Caki2 (cell line): ENCODE measurements at places on chromosomes 5 and 9. TPM values are rescaled to one million over a fixed set of nuclear protein-coding genes. Genes with fewer than 3 reads are reported as not detected.

DNA sequence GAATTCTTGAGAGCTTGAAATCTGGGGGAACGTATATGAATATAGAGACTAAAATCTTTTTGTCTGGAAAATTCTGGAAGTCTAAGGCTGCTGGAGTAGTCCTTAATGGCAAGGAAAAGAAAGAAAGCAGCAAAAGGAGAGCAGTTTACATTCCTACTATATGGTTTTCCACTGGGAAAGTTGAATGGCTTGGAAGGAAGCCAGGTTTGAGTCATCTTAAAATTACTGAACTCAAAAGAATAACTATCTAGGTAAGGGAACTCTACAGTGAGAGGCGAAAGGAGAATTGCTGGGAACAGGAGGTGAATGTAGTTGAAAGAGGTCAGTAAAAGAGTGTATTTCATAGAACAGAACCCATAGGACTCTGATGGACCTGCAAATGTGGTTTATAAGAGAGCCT lies 258.1 kb upstream of the EDIL3 start:
- DNase-seq: peak; percentile 29

DNA sequence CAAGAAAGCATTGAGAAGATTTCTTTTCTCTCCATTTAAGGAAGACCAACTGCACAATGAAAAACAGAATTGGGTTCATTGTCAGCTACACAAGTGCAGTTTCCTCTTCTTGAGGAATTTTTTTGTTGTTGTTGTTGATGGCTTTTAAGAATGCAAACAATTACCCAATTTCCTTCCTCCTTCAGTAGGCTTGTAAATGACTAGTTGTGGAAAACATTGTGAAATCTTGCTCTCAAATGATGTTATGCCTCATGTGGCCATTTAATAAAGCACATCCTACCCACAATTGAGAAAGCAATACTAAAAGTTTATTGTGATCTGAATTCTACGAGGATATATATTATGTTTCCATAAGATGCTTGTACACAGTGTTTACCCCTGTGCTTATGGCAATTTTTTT lies 171.6 kb downstream of the FAM174A start:
- no peak for DNase-seq

GRCh38 chr9:102135768-102136167 lies 397.3 kb upstream of the GRIN3A start:
- DNase-seq: no peak

DNA sequence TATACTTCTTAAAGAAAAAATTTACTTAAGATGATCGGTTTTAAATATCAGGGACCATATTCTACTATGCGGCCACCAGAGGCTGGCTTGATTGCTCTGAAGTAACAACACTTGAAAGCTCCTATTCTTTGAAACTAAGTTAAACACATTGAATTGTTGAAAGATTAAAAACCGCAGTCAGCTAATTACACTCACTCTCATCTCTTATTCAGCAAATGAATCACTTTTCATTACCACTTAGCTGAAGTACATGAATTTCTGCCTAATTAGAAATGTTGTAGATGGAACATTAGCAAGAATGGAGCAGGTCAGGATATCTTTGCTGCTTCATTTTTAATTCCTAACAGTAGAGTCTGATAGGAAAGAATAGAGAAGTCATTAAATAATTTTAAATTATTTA lies 42.3 kb downstream of the LSM11 start:
- no peak for DNase-seq

DNA sequence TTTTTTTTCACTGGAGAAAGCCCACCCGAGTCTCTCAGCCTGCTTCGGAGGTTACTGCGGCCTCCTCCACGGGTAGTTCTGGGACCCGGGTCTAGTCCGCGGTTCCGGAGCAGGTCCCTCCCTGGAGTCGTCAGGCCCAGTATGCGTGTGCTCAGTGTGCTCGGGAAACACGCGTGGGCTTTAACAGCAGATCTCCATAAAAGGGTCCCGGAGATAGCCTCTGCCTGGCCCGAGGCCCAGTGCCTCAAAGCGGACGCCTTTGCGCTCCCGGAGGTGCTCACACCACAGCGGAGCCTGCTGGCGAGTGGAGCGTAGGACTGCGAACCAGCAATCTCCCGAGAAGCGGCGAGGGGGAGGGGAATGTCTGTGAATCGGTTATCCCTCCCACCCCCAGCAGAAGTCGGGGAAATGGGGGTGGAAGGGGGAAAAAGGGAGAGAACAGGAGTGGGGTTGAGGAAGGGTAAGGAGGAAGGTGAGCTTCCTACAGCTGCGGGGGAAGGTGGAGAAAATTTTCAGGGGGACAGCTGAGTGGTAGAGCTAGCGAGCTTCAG lies 28.7 kb downstream of the CDKN2A start:
- DNase-seq: no peak

- DNase-seq: no peak
These were observed 482 bp upstream of the TDRD7 start for GRCh38 chr9:97411440-97411788.

DNA sequence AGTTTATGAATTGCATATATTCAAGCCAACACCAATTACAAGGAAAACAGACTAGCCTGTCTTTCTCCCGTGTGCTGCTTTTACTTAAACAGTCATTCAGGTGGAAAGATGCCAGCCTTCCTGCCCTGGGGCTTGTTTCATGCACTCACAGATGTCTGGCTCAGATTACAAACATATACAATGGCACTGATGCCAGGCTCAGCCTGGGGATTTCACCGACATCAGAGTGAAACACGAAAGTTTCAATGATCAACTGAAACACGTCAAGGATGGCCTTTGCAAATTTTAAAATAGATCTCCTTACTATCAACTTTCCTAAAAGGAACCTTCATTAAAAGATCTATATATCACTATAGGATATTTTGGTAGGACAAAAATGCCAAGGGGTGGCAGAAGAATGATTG lies 1576.5 kb downstream of the EFNA5 start:
- peak; percentile 14 for DNase-seq

DNA sequence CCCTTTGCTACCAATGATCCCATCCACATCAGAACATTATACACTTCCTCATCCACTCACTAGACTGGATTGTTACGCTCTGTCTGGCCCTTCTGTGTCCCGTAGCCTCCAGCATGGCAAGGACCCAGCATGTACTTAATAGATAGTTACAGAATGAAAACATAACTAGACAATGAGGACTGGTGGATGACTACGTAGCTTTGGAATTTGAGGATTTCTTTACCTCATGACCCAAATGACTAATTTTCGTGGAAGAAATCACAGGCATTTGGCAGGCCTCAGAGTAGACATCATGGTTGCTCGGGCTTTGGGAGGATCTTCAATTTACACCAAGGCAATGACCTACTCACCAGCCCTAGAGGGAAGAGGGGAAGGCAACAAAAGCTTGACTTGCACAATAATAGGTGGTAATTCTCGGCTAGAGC lies 299.8 kb downstream of the TLE1 start:
- peak; percentile 94 for DNase-seq

GRCh38 chr5:170057311-170057710 lies 48.4 kb upstream of the FOXI1 start:
- no peak for DNase-seq

DNA sequence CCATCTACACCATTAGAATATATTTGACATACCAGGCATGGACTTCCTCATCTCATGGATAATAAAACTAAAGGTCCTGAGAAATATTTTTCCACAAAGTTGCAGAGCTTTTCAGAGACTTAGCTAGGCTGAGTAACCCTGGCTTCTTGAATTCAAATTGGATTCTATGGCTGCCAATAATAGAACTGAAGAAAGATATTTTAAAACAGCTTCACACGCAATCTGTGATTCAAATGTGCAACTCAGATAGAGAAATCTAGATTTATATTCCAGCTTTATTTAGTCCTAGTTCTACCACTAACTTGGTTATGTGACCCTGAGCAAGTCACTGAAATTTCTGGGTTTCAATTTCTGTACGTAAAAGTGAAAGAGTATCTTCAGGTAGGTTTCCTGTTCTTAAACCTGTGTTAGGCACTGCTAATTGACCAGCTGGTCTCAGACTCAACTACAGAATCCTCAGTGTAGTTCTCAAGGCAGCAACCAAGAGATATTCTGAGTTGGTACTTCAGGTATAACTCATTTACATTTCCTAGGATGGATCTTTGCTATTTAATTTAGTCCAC lies 235.3 kb downstream of the GABRB2 start:
- no peak for DNase-seq

GRCh38 chr5:56006094-56006493 lies 11.3 kb upstream of the IL6ST start:
- DNase-seq: no peak

GRCh38 chr5:140977003-140977402 lies 10.7 kb downstream of the PCDHAC2 start:
- no peak for DNase-seq

DNA sequence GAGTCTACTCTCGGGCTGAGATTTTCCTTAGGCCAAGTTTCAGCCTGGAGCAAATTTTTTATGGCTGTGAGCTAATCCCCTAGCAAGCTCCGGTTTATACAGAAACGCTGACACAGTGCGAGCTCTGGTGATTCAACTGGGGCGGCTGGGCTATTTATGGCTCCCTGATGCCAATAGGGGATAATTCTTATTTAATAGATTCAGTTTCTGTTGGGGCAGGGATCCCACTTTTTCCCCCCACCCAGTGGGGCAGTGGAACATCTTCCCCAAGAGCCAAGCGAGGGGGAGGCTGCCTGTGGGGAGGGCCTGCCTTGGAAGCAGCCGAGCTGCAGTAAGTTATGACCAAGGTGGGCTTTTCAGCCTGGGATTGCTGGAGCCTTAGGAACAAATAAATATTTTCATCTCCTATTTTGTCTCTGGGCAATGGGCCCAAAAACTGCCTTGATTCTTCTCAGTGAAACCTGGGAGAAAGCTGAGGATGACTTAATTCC lies 129.1 kb downstream of the MACROH2A1 start:
- DNase-seq: no peak

DNA sequence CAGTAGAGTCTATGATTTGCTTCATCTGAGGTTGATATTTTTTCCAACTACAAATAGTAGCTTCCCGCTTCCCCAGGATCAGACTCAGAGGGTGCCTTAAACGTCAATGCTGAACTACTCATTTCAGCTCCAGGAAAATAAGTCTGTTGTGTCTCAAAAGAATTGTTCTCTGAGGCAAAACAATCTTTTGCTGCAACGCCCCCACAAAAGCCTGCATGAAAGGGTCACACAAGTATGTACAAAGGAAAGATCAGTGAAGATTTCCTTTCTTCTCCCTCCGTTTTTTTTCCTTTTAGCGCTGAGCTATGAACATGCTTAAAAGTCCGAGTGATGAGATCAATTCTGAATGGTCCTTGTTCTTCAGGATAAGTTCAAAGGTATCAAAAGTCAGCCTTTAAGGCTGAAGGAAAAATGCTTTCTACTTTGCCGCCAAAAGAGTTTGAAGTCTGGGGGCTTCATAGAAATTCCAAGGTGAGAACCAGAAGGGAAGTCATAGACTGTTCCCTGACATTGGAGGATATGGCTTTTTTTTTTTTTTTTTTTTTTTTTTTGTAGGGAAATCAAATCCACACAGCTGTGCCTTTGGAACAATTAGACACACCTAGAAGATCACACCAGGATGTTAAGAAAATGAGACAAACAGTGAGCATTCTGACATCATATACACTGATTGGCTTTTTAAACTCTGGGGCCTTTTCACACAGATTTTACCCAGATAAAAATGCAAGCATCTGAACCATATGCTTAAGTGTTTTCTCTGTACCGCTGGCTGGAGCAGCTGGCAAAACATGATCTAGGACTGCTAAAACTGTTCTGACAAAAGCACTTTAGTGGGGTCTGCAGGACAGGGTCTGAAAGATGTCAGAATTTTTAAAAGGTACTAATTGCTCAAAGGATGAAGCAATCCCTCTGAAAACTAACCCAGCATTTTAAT lies 329.3 kb downstream of the ENC1 start:
- no peak for DNase-seq

- peak; percentile 29 for DNase-seq
These were observed 91.2 kb downstream of the RFK start for GRCh38 chr9:76302947-76303550.

DNA sequence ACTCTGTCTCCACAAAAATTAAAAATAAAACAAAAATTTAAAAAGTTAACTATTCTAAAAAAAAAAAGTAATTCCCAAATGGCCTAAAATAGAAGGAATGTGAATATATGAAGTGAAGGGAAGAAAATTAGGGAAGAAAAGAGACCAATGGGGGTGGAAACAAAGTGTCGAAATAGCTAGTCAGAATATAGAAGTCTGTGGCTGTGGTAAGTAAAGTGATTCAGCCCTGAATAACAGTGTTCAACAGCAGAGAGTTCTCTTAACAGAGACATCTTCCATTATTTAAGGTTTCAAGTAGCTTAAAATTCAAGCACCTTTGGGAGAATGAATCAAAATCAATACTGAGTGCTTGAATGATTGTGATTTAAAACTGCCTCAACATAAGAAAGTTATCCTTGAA lies 51.7 kb downstream of the LPAR1 start:
- no peak for DNase-seq

GRCh38 chr9:76302543-76302942 lies 91.7 kb downstream of the RFK start:
- no peak for DNase-seq

DNA sequence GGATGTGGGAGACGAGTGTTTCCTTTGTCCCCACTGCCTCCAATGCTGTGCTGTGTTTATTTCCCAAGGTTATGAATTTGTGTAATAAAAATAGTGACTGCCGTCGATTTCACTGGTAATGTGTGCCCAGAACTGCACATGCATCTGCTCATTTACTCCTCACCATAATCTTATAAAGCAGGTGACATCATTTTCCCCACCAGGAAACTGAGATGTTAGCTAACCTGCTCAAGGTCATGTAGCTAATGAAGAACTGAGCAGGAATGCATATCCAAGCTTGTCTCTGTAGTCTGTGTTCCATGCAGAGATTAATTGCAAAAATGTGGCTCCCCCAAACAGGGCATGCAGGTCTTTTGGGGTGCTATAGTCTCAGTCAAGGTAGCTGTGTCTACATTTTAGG lies 224.4 kb downstream of the TENT4A start:
- DNase-seq: no peak

DNA sequence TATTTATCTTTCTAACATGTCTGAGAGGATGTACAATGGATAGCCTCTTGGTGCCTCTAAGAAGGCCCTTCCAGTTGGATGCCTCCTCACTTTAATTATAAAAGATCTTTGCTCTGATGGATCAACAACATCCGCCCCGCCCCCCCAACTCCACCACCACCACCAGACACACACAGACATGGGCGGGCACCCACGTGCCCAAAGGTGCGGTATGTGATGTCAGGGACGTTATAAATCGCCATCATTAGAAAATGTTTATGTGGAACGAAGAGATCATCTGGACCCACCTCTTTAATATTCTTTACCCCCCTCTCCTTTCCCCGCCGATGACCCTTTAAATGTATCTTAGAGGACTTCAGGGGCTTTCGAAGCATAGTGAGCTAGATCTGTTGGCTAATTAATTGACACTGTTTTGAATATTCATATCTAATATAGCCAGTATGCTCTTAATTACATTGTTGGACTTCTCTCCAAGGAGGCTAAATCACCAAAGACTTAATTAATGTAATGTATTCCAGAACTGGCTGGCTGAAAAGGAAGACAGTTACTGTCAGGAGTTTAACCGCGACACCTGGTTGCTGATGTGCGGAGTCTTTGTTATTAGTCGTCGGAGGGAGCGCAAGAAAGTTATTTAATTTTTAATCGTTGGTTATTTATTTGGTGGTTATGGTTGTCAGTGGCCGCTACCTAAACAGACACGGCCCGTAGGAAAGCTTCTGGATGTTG lies 6.1 kb upstream of the FOXB2 start:
- DNase-seq: no peak

- no peak for DNase-seq
These were observed 7.1 kb upstream of the CAST start for GRCh38 chr5:96655085-96655484.

CCNJL gene
- 4.6 and 5.1 TPM in 2 replicates for total RNA-seq

GPR150 gene
- 0.17 TPM in 1 of 2 replicates, not detected in the other for total RNA-seq

NME5 gene
- total RNA-seq: not detected in 2 replicates

LOX gene
- 49.6 and 60.5 TPM in 2 replicates for total RNA-seq

USP20 gene
- total RNA-seq: 13.5 and 26.4 TPM in 2 replicates

PCDHB15 gene
- total RNA-seq: not detected in 2 replicates

ZNF462 gene
- 3.9 and 7.1 TPM in 2 replicates for total RNA-seq

RASGRF2 gene
- total RNA-seq: 1.3 and 2.5 TPM in 2 replicates

HK3 gene
- total RNA-seq: not detected in 2 replicates
